ENCODE measurements at places on chromosomes 2 and 18.
A peak's percentile ranks its signal among the peaks of the same experiment; 100 is the strongest.

- DNase-seq = no peak
Observed at GRCh38 chr2:51263951-51264350, 232.0 kb upstream of the NRXN1 start.

GRCh38 chr18:51953521-51953920, 386.5 kb upstream of the DCC start:
- DNase-seq = no peak

DNA sequence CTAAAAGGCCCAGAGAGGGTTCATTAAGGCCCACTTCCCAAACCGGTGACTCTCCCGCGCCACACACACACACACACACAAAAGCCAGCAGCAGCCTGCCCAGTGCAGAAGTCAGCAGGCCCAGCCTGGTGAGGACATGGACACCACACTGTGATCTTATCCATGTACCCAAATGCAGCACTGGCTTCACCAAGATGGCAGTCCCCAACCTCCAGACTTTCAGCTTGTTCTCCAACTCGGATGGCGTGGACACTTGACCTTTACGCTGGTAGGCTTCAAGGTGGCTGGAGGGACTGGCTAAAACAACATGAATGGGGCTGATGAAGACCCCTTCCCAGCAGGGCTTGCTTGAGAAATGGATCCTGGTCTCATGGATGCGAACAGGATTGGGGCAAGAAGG, 50.4 kb downstream of the TNS1 start:
- no peak for DNase-seq

GRCh38 chr2:25714740-25715139, 41.4 kb upstream of the DTNB start:
- DNase-seq = peak; percentile 15

- no peak for DNase-seq
Observed at GRCh38 chr2:176751314-176752227, 461.0 kb upstream of the HNRNPA3 start.

DNA sequence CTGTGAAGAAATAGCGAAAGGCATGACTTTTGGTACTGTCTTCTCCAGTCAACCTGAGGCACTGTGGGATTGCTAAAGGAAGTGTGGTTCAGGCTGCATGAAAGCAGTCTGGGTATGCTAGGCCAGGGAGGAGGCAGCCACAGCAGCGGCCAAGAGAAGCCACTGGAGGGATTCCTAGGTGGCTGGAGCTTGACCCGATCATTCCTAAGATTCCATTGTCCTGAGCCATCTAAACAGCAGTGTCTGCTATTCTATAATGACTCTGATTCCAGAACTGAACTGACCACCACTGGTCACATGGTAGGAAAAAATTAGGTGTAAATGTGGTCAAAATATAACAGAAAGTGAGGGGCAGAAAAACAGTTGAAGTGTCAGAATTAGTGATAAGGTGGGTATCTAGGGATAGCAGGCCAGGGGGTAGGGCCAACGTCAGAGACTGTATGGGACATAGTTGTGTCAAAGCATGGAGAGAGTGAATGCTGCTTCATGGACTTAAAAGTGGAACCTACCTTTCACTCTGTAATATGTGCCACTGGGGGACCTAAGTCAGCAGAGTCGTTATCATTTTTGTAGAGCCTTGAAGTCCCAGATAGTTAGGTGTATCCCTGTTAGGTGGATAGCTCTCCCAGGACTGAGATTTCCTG, 204.6 kb downstream of the CTNNA2 start:
- DNase-seq = no peak

- no peak for DNase-seq
Observed at GRCh38 chr2:220504938-220505503, 877.6 kb downstream of the SLC4A3 start.

- no peak for DNase-seq
Observed at GRCh38 chr2:69645921-69646320, 2.4 kb upstream of the AAK1 start.

- DNase-seq = peak; percentile 72
Observed at GRCh38 chr2:66699793-66700676, 265.1 kb downstream of the MEIS1 start.

DNA sequence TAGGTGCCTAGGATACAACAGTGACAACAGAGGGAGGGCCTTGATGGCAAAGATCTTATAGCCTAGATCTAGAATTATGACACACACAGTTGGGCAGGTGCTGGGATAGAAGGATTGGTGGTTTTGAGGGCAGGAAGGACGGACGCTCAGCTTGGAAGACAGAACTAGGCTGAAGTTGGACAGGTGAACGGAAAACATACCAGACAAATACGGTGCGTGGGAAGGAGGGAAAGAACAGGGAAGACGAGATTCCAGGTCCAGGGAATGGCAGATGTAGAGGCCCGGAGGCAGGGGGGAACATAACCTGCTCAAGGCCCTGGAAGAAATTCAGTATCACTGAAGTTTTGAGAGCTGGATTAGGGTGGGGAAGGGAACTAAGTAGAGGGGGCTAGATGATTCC, 40.8 kb downstream of the CRACDL start:
- DNase-seq = no peak

DNA sequence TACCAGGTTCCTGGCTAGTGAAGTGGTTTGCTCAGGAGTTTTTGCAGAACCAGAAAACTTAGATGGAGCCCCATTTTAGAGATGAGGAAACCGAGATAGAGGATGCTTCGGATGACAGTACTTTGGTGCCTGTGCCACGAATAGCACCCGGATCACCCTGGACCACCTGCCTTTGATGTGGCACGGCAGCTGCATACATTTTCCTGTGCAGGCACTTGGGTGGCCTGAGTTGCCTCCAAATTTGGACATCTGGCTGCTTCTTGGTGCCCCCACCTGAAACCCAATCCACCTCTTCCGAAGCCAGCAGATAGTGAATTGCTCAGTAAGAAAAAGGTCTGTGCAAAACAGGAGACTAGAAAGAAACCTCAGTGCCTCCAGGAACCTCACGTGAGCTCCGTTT, 140.6 kb upstream of the ID2 start:
- no peak for DNase-seq

DNA sequence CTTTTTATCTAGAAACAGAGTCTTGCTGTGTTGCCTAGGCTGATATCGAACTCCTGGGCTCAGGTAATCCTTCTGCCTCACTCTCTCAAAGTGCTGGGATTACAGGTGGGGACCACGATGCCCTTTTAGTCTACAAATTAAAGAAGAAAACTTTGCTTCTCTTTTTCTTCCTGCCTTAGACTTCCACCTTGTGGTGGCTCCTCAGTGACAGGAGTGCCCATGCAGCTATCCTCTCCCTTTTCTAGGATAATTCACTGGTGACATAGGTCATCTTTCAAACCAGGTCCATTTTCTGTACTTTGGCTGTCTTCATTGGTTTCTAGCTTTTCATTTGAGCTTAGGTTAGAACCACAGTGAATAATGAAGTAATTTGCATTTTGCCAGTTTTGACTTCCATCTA, 13.6 kb downstream of the DCAF17 start:
- DNase-seq = no peak

- no peak for DNase-seq
Observed at GRCh38 chr2:226310146-226310545, 489.5 kb downstream of the IRS1 start.

- DNase-seq = no peak
Observed at GRCh38 chr2:168089200-168089599, 158.2 kb downstream of the STK39 start.

DNA sequence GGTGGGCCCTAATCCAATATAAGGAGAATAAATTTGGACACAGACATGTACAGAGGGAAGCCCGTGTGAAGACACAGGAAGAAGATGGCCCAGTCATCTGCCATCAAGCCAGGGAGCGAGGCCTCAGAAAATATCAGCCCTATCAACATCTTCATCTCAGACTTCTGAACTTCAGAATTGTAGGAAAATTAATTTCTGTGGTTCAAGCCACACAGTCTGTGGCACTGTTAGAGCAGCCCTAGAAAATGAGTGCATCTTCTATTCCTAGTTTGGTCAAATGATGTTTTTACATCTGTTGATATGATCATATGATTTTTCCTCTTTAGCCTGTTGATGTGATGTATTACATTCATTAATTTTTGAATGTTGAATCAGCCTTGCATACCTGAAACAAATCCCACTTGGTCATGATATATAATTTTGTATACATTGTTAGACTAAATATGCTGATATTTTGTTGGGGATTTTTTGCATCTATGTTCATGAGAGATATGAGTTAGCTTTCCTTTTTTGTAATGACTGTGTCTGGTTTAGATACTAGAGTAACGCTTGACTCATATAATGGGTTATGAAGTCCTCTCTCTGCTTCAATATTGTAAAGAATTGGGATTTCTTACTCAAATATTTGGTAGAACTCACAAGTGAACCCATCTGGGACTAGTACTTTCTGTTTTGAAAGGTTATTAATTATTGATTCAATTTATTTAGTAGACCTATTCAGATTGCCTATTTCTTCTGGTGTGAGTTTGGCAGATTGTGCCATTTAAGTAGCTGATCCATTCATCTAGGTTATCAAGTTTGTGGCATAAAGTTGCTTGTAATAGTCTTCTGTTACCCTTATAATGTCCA, 451.4 kb downstream of the EIPR1 start:
- no peak for DNase-seq

DNA sequence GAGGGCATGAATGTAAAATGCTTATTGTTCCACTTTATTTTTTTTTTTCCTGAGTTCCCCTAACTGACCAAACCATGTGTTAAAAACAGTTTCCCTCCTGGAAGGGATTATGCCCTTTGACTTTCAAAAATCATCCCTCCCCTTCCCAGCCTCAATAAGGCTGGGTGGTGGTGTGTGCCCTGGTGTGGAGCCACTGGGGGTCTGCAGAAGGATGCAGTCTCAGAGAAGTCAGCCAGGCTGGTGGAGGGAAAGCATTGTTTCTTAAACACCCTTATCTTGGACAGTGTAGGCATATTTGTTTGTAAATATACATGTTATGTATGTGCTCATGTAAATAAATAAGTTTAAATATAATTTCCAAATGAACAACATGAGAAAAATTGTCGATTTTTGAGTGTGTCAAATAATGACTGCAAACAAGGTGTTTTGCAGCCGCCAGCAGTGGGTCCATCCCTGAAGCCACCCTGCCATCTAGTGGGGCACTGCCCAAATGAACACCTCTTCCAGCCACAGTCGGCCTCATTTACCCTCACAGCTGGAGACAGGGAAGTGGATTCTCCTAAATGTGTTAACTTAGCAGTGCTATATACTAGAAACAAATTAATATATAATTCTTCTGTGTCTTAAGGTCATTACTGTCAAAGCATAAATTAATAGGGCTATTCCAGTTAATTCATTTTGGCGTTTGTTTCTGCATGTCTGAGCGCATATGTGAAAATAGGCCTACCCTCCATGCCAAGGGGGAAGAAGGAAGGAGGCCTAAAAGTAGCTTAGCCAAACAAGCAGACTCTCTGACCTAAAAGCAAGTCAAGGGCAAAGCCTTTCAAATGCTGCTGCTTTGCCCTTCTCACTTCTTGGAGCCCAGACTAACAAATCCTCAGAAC, 209.6 kb upstream of the PIK3C3 start:
- DNase-seq = peak; percentile 65

- DNase-seq = no peak
Observed at GRCh38 chr18:22314420-22314819, 103.3 kb downstream of the CTAGE1 start.

- no peak for DNase-seq
Observed at GRCh38 chr2:220175967-220176366, 548.5 kb downstream of the SLC4A3 start.

DNA sequence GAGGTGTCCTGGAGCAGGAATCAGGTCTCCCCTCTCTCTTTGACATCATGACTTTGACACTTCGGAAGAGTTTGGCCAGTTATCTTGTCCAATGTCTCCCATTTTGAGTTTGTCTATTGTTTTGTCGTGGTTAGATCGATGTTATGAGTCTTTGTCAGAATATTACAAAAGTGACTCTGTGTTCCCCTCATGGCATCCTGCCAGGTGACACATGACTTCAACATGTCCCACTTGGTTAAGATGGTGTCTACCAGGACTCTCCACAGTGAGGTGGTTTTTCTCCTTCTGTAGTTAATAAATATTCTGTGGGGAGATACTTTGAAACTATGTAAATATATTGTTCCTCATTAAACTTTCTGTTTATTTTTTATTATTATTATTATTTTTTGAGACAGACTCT, 76.6 kb upstream of the BZW1 start:
- DNase-seq = no peak

- DNase-seq = no peak
Observed at GRCh38 chr2:83365476-83365875, 1093.6 kb downstream of the SUCLG1 start.

DNA sequence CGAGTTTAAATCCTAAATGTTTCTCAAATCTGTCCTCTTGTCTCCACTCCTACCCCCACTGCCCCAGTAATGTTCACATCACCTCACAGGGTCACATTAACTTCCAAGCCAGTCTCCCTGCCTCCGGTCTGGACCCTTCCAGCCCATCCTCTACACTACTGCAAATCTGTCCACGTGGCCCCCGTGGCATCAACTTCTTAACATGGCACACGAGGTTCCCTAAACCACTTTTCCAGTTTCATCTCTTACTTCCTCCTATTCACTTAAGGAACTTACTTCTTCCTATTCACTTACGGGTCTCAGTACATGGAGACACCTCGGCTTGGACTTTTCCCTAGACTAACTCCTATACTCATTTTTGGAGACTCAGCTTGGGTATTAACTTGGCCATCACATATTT, 27.0 kb downstream of the MRPL33 start:
- DNase-seq = no peak

DNA sequence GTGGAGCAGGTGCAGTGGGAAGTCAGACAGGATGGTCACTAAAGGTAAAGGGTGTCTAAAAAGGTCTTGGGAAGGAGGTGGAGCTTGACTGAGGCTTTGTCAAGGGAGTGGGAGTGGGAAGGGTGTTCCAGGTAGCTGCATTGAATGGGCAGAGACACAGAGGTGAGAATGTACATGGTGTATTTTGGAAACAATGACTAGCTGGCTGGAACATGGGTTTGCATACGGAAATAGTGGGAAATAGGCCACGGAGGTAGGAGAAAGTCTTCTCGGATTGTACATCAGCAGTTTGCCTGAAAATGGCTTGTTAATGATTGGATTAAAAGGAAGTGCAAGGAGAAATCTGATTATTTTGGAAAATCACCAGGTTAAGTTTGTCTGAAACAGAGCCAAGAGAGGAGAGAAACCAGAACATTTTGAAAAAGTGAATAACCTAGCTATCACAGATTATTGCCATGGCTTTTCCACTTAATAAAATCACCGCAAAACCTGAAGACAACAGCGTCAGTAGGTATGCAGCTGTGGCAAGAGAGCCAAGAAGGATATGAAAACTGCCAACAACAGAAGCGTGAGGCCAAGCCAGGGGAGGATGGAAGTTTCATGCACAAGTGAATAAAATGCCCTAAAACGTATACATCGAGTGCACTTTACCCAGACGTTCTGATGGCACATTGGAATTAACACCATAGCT, 13.9 kb downstream of the PAX8 start:
- no peak for DNase-seq

- DNase-seq = no peak
Observed at GRCh38 chr18:31647127-31647753, 37.1 kb downstream of the B4GALT6 start.

GRCh38 chr18:79629606-79630005, 50.0 kb upstream of the CTDP1 start:
- DNase-seq = no peak

- DNase-seq = peak; percentile 63
Observed at GRCh38 chr2:234395891-234396420, 100.9 kb downstream of the ARL4C start.
